Fibroblast of skin of scalp (primary cell): ENCODE measurements at places on chromosomes 13 and 19.

- no peak for DNase-seq
Measured at GRCh38 chr13:40047322-40047771, 391.9 kb downstream of the COG6 start.

DNA sequence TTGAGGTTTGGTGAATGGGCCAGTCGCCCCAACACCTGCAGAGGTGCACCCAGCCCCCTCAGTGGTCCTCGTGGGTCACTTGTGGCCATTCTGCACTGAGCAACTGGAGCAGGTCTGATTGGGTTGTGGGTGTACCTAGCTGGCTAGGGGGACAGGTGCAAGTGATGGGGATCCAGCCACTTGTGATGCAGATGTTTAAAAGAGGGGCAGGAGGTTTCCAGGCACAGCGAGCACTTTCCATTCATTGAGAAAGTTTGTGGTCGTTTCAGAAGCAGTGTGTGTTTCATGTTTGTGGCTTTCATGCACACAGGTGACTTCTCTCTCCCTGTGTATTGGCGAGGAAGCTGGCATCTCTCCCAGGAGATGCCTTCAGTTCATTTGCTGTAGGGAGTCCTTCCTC, 34.7 kb downstream of the TSSK6 start:
- no peak for DNase-seq

- DNase-seq = no peak
Measured at GRCh38 chr19:18771328-18772242, 19.5 kb downstream of the COMP start.

GRCh38 chr13:53214433-53214832, 185.8 kb downstream of the OLFM4 start:
- no peak for DNase-seq

DNA sequence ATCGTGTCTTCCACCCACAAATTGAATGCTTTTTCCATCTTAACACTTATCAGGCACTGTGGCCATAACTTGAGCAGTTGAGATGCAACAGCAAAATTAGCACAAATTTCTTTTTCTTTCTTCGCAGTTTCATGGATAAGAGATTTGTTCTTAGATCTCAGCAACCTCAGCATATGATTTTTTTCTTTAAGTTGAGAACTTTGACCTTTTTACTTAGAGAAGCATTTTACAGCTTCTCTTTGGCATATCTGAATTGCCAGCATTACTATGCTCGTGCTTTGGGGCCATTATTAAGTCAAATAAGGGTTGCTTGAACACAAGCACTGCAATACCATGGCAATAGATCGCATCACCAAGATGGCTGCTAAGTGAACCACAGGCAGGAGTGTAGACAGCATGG, 16.1 kb downstream of the USPL1 start:
- DNase-seq = no peak

DNA sequence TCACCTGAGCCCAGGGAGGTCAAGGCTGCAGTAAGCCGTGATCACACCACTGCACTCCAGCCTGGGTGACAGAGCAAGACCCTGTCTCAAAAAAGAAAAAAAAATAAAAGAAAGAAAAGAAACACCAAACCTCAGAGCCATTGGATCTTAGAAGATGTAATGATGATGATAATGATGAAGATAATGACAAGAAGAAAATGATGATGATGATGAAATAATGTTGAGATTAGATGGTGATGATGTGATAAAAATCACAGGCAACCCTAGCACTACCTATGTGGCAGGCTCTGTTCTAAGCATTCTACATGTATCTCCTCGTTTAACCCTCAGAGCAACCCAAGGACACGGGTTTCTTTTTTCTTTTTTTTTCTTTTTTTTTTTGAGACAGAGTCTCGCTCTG, 20.1 kb upstream of the HNRNPUL1 start:
- DNase-seq = no peak

GRCh38 chr19:44947041-44947581, 1.3 kb downstream of the APOC2 start:
- no peak for DNase-seq

DNA sequence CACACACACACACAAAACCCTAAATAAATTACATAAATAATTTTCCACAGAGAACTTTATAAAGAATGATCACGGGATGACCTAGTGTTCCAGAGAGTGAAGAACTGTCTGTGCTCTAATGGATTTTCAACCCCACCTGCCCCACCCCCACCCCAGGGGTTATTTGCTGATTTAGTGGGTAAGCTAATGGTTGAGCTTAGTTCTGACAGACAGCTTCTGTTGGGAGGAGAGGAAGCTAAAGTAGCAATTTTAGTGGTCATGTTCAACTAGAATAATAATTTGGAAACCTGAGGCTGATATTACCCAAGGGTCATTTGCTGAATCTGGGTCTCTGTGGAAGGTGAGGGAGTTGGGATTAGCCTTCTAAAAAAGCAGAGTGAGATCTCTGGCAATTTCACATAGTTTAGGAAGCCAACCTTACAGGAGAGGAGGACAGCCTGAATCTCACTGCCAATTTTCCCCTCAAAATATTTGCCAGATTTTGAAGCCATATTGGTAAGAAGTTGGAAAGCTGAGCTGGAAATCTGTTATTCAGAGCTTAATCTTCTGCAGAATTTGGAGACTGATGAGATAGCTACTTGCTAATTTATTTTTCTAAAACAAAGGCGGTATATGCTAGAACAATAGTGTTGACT, 68.7 kb downstream of the POSTN start:
- DNase-seq = no peak

DNA sequence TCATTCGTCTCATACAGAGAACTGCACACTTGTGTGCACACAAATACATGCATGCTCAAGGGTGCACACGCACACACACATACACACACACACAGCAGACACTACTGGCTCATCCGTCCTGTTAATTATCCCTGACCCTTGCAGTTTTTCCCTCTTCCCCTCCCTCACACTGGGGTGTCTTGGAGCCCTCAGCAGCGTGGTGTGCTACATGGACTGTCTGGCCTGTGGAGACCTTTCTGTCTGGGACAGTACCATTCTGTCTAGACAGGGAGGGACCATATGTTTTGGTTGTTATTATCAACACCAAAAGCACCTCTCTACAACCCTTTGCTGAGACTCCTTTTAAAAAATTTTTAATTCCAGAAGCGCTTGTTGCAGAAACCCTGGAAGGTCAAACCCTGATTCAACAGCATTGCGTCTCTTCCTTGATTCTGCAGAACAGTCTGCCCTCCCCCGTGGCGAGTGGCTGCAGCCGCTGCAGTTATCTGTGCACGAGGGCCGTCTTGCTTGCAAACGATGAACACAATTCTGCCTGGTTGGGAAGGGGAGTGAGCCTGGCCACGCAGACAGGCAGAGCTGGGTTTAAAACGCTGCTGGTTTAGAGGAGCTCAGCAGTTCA, 374.0 kb downstream of the IRS2 start:
- DNase-seq = peak; percentile 60

- no peak for DNase-seq
Measured at GRCh38 chr19:56351208-56351607, 36.6 kb upstream of the ZSCAN5A start.

DNA sequence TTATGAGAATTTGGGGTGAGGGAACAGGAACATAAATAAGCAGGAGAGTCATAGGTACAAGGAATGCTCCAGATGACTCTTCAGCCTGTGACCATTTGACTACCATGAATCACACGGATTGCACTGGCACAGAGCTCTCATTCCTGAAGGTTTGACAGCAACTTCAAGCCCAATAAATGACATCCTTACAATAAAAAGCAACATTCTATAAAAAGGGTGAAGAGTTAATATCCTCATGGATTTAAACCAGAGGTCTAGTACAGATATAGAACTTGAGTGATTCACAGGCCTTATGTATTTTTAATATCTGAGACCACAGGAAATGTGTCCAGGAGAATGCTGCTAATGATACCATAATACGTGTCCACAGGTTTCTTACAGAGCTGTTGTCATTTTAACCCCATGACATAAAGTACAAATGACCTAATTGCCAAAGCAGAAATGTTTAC, 158.1 kb downstream of the IRS2 start:
- peak; percentile 75 for DNase-seq

GRCh38 chr13:110216398-110217041, 90.4 kb downstream of the COL4A1 start:
- peak; percentile 71 for DNase-seq

DNA sequence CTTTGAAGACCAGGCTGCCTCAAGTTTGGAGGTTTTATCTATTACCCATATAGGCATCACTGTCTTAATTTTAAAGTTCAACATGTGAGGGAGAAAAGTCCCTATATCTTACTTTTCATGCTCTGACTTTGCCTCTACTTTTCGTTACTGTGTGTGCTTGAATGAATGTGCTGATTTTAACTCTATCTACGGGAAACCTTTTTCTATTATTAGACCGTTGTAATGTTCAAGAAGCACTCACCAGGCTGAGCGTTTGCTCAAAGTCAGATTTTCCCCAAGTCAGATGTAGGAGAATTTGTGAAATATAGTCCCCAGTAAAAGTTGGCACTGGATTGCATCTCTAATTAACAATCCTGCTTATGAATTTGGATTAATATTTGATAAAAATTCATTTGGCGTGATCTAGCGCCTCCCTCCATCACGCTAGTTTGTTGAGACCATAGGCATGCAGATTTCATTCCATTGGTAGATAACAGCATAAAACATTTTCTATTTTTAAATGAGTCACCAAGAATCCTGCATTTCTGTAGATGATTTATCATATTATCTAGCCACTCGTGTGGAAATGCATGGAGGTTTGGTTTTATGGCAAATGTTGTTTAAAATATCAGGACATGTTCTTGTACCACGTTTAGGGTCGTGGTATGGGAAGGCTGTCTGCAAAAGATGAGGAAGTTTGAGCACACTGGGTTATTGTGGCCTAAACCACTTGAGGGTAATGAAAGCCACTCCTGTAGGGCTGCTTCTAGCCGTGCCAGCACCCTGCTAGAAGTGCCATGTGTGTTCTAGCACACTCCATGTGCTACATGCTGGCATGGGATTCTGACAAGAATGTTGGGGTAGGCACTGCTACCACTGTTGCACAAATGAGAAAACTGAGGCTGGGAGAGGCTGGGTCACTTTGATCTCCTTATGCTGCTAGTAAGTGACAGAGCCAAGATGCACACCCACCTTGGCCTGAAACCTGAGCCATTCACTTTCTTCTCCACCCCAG, 179.4 kb downstream of the FGF9 start:
- peak; percentile 10 for DNase-seq
